ENCODE measurements at places on chromosomes 1 and 21.
A peak's percentile ranks its signal among the peaks of the same experiment; 100 is the strongest.

DNA sequence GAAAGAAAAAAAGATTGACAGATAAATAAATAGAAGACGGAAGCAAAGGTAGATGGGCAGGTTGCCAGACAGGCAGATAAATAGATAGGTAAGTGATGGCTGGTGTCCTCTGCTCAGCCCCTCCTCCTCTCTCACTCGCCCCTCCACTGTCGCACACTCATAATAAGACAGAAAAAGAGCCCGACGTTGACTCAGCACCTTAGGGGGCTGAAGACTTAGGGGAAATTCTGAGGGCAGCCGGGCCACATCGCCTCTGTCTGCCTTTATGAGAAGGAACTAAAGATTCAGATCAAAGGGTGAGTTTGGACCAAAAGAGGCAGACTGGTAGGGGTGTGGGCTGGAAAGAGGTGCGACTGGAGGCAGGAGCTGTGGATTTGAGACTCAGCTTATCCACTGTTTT, 158.1 kb upstream of the IGSF21 start:
- DNase-seq, result no peak

- DNase-seq, result no peak
Observed at GRCh38 chr1:163305441-163305840, 16.3 kb upstream of the NUF2 start.

GRCh38 chr1:36656271-36656670, 173.6 kb upstream of the CSF3R start:
- DNase-seq, result no peak

GRCh38 chr1:8415526-8416278, 97.8 kb downstream of the SLC45A1 start:
- no peak for DNase-seq

DNA sequence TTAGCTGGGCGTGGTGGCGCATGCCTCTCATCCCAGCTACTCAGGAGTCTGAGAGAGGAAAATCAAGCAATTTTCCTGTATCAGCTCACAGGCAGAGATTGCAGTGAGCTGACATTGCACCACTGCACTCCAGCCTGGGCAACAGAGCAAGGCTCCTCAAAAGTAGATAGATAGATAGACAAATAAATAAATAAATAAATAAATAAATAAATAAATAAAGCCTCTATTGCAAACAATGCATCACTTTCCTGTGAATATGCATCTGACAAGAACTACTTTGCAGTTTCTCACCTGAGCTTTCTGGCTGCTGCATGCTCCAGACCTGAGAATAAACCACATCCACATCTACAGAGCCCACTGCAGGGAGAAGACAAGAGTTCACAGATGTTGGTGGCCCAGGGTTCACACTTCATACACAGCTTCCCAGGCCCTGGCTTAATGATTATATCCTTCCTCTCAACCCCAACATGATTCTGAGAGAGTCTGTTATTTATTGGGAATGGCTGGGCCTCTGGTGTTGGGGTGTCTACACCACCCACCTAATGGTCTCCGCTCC, 28.6 kb downstream of the FCRL2 start:
- no peak for DNase-seq

- DNase-seq, result no peak
Observed at GRCh38 chr1:104435255-104435654, 685.6 kb downstream of the AMY1C start.

- no peak for DNase-seq
Observed at GRCh38 chr1:209409780-209410179, 173.7 kb upstream of the CAMK1G start.

DNA sequence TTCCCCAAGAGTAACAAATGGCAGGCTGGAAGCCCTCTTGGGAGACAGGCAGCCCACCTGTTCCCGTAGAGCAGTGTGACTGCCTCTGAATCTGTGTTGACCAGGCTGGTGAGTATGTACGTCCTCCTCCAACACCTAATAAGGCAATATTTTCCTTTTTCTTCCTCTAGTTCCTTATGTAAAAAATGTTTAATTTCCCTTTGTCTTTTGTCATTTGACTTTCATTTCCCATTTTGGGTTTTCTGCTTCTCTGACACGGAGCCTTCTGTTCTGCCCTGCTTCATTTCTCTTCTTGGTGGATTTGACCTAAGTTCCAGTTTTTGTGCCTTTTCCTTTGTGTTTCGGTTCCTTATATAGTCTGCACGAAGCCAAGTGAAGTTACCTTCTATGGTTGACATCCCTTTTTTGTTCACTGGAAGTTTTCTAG, 65.8 kb upstream of the ATF3 start:
- peak; percentile 88 for DNase-seq

DNA sequence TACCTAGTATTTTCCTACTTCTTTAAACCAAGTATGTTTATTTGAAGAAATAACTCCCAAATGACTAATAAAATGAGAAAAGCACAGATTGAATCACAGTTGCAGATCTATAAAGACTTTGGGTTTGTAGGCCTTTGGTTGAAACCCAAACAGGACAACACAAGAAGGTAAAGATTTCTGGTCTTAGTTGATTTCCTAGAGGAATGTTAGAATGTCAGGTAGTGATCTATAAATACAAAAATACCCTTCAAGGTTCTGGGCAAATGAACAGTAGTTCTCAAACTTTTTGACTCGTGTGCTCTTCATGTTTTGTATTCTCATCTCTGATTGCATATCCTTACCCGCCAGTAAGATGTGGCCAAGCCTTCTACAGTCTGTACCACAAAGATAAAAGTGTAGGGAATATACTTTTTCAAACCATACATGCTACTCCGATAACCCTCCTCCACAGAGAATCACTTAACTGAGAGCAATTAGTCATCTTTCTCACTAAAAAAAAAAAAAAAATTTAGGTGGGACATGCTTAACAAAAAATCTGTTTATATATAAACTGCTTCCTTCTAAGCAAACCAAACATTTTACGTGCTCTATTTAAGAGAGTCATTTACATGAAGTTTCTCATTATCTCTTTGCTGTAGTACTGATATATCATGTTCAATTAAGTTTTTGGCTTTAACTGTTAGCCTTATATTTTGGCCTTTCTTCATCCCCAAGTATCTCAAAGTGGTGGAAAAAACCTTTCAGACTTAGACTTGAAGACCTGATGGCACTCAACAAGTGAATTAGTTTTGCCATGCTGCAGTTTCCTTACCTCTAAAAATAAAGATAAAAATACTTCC, 36.0 kb downstream of the CNIH4 start:
- no peak for DNase-seq

All from pons (tissue), 1 donor.